ENCODE measurements at places on chromosomes 7 and 10.

DNA sequence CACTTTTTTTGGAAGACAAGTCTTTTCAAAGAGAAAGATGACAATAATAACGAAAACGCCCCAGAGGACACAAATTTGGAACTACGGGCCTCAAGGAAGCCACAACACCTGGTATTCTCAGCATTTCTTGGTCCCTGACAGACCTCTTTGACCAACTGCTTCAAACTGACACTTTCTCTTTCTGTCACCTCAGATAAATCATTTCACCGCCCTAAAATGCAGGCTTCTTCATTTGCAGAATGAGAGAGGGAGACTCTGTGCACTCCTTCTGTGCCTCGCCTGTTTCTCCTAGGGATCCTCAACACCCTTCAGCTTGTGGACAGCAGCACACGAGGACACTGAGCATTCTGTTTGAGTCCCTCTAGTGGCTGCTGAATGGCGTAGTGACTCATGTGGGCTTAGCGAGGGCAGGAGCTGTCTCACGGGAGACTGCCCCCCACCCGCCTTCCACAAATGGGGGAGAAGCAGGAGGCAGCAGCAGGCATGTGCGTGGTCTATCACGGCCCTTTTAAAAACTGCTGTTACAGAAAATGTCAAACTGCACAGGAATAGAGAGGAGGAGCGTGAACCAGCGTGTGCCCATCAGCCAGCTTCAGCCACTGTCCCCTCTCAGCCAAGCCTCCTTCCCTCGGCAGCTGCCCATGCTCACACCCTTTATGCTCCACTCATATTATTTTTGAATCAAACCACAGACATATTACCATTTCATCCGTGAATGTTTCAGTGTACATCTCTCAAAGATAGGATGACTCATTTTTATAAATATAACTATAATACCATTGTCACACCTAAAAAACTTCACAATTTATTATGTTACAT is 41.4 kb downstream of the GSDME start:
- no peak for DNase-seq

GRCh38 chr10:70809011-70809611 is 6.6 kb upstream of the SGPL1 start:
- no peak for DNase-seq

DNA sequence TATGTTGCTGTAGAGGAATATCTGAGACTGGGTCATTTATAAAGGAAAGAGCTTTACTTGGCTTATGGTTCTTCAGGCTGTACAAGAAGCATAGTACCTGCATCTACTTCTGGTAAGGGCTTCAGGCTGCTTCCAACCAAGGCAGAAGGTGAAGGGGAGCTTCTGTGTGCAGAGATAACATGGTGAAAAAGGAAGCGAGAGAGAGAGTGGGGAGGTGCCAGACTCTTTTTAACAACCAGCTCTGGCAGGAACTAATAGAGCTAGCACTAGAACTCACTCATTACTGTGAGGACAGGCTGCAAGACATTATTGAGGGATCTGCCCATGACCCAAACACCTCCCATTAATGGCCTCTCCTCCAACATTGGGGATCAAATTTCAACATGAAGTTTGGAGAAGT is 94.5 kb downstream of the KIF20B start:
- DNase-seq: no peak

- no peak for DNase-seq
Measured at GRCh38 chr10:30127120-30127541, 67.7 kb upstream of the JCAD start.

DNA sequence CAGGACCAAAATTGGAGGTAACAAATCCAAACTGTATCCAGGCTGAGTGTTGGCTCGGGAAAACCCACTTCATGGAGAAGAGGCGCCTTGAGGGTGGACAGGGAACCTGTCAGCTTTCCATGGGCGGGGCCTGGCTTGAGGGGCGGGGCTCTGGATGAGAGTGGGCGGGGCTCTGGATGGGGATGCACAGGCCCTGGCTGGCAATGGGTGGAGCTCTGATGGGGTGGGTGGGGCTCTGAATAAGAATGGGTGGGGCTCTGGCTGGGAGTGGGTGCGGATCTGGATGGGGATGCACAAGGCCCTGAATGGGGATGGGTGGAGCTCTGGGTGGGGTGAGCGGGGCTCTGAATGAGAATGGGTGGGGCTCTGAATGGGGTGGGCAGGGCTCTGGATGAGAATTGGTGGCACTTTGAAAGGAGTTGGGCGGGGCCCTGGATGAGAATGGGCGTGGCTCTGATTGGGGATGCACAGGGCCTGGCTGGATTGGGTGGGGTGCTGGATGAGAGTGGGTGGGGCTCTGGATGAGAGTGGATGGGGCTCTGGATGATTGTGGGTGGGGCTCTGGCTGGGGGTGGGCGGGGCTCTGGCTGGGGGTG is 96.6 kb upstream of the NPTX2 start:
- no peak for DNase-seq

DNA sequence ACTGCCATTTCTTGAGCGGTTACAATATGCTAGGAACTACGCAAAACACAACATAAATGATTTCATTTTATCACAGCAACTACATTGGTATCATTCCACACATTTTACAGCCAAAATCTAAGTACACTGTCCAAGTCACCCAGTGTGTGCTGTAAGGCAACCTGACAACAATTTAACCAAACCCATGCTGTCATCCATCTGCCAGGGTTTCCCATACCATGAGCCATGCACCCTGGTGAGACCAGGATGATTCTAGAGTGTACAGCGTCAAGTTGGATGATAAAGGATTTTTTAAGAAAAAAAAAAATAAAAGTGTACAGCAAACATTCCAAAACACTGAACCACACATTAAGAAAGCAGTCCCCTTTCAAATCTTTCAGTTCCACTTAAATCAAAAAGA is 52.9 kb downstream of the PIK3AP1 start:
- DNase-seq: no peak
